H7 (cell line): ENCODE measurements at places on chromosomes 16 and 17. TPM values are rescaled to one million over a fixed set of nuclear protein-coding genes. Genes with fewer than 3 reads are reported as not detected.

DNA sequence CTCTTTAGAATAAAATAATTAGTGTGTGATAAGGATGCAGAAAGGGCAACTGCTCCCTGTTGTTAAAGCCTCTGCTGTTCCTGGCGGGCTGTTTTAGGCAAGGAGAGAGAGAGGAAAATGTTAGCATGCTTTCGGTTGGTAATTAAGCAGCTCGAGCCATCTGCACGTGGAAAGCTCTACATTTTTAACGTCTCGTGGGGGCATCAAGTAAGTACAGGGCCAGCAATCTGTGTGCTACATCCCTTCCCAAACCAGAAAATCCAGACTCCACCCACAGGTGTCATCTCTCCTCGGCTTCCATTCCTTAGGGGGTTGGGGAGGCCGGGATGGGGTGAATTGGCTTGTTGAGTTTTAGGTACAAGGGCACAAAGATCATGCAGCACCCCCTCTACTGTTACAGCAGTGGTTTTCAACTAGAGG is 62.4 kb upstream of the MARCHF10 start:
- DNase-seq: peak; percentile 28

GRCh38 chr16:30521873-30522641 is 4.3 kb downstream of the ZNF768 start:
- DNase-seq: no peak

DNA sequence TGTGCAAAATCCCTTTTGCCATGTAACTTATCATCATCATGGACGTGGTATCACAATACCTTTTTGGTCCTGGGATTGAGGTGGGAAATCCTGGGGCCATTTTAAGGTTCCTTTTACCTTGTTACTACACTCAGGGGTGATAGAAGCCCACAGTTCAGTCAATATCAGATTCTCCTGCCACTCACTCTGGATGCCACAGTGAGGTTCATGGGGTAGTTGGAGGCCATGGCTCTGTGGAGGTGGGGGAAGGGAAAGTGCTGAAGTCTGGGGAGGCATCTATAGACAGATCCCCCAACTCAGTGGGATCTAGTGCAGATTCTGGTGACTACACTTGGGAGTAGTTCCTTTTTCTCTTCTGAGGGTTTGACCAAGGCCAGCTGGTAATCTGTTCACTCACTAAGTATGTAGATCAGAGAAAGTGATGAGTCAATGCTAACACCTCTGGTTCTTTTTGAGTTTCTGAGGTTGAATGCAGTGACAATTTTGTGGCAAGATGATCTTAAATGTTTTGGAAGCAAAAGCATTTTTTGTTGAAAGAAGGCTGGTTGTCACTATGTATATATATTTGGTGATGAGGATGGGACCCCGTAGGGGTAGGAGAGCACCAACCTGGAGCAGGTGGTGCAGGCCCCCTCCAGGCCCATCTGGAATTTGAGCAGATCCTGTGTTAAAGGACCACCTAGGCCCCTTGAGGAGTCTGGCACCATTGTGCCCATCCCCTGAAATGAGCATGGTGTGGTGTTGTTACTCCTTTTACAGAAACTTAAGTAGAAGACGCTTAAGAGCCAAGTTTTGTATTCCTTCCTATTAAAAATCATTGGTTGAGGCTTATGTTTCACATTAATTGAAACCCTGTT is 18.8 kb upstream of the IRF8 start:
- DNase-seq: no peak

DNA sequence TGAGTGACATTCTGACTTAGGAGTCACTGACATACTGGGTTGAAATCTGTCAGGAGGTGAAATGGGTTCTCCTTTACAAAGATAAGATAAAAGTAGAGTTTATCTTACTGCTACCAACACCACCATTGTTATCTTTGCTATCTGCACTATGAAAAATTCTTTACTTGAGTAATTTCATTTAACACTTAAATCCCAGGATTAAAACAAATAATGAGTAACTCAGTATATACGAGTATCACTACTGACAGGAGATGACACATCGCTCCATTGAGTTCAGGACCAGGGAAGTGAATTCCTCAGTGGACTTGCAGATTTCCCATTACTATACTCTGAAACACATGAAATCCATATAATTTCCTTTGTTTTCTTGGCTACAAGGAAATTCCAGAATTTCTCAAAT is 242.1 kb upstream of the NLRP1 start:
- no peak for DNase-seq

GRCh38 chr16:58027161-58027915 is 1.8 kb downstream of the MMP15 start:
- peak; percentile 97 for DNase-seq

DNA sequence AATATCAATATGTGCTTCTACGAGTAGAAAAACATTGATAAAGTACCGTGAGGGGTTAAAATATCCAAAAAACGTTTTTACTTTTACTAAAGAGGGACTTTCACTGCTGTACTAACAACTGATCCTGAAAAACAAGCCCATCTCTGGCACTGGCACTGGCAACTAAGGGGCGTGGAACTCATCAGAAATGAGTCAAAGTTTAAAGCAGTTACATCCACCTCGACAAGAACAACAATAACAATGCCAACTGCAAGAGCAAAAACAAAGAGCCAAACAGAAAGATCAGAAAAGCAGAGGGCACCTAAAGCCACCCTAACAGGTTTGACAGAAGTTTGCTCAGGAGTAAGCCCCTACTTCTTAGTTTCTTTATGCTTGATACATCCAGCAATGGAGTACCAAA is 13.1 kb downstream of the MBTPS1 start:
- no peak for DNase-seq

DNA sequence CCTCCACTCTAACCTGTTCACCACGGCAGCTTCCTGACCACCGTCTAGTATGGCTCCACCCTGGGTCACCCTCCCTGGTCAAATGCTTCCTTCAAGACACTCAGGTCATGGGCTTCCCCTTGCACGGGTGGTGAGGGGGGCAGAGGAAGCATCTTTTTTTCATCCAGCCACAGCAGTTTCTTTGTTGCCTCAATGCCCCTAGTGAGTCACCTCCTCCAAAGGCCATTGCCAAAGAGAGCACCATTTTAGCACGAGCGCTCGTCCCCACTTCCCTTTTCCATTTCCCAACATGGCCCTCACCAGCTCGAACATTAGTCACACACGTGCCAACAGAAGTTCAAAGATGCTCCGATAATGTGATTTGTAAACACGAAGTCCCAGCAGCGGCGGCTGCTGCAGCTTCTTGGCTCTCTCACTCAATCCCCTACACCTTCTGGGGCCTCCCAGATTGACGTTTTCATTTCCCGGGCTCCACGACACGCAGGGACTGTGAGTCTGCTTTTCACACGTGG is 134.6 kb downstream of the GAS7 start:
- DNase-seq: peak; percentile 6

DNA sequence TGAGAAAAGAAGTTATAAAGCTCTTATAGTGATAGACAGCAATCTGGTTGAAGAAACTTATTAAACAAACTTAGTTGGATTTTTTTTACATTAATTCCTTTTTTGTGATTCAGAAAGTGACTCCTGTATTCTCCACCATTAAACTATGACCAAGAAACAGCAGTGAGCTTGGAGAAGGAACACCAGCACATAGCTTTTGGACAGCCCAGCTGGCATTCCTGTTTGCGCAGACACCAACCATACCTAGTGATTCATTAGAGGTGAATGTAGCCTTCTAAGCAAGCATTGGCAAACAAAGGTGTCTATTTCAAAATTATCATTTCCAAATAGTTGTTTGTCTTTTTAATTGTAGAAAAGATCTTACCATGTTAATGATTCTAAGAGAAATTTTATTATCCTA is 94.4 kb downstream of the STXBP4 start:
- DNase-seq: no peak

GRCh38 chr17:82116246-82116645 is 18.2 kb upstream of the FASN start:
- peak; percentile 60 for DNase-seq

GRCh38 chr17:956905-957304 is 22.7 kb downstream of the NXN start:
- DNase-seq: peak; percentile 61

DNA sequence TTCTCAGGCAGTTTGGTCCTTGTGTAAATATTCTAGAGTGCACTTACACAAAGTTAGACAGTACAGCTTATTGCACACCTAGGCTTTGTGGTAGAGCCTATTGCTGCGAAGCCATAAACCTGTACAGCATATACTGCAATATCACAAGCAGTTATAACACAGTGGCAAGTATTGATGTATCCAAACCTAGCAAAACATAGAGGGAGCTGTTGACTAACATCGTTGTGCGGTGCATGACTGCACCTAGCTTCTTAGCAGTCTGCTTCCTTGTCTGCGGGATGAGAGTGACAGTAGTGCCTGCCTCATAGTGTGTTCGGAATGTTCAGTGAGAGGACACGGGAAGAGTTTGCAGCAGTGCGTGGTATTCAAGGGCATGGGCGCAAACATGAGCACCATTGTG is 78.9 kb downstream of the MPRIP start:
- DNase-seq: no peak

DNA sequence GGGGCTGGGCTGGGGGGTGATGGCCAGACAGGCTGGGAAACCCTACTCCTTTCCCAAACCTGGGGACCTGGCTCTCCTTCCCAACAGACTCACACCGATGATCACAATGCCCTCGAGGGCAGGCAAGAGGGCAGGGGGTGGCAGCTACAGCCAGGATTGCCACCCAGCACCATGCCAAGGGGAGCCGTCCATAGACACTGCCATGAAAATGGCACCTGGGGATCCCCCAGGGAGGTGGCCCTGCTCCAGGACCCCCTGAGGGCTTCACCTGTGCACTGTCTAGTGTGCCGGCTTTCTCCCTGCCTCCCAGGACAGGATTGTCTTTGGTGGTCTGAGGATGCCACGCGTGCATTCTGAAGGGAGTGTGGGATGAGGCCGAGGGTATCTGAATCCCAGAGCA is 24.6 kb downstream of the RPH3AL start:
- DNase-seq: no peak

GRCh38 chr16:2471653-2472487 is 773 bp downstream of the NTN3 start:
- DNase-seq: no peak

GRCh38 chr17:79064026-79064425 is 10.6 kb upstream of the ENGASE start:
- no peak for DNase-seq

DNA sequence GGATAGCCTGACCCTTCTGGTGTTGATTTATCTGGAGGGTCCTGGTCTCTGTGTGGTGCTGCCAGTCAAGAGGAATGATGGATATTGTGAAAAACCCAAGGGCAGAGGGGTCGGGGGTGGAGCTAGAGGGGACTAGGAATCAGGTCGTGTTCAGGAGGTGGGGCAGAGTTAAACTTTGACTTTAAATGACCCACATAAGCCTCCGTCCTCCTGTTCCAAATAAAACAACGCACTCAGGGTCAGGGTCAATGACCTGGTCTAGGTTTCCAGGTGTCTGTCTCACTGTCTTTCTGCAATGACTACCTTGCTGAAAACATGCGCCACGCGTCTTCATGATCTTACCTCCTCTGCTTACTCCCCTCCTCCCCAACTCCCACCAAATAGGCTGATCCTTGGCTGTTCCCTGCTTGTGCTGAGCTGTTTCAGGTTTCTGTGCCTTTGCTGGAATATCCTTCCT is 14.7 kb downstream of the AOC3 start:
- DNase-seq: no peak

DNA sequence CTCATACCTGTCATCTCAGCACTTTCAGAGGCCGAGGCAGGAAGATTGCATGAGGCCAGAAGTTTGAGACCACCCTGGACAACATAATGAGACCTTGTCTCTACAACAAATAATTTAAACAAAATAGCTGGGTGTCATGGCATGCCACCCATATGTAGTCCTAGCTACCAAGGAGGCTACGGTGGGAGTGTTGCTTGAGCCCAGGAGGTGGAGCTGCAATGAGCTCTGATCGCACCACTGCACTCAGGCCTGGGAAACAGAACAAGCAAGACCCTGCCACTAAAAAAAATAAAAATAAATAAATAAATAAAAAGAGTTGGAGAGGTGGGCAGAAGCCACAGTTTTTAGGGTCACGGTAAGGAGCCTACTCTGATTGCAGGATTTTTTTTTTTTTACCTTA is 136.0 kb downstream of the TANC2 start:
- DNase-seq: no peak

DNA sequence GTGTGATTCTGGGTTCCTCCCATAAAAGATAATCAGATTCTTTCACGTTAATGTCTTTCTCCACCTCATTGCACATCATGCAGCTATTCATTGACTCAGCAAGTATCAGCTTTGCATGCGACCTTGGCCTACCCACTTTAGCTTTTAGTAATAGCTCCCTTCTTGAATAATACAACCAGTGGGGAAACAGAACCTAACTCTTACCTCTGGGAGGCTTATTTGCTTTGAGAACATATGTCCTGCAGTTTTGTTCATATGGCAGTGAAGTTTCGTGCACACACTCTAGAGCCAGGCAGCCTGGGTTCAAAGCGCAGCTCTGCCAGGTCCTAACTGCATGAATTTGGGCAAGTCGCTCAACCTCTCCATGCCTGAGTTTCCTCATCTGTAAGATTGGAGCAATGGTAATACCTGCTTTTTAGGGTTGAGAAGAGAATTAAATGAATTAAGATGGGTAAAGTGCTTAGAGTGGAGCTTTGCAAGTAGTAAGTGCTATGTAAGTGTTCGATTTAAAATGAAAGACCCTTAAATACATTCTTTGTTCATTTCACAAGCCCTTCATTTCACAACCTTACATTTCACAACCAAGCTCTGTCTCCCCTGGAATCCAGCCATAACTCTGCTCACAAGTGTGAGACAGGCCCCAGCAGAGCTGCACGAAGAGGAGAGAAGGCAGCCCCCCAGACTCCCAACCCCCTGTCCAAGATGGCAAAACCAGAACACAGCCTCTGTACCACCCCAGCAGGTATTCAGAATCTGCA is 29.3 kb downstream of the MAPT start:
- DNase-seq: no peak

- no peak for DNase-seq
These were observed 286.5 kb upstream of the ERCC4 start for GRCh38 chr16:13633391-13633861.

GRCh38 chr16:53064081-53064578 is 9.3 kb downstream of the CHD9 start:
- no peak for DNase-seq

- peak; percentile 71 for DNase-seq
These were observed 16.0 kb downstream of the CAPN15 start for GRCh38 chr16:543301-544164.

GRCh38 chr17:77564278-77564920 is 394.1 kb upstream of the TNRC6C start:
- DNase-seq: no peak

Gene HLF
- 0.22 and 0.55 TPM in 2 replicates for total RNA-seq

Gene MYCBPAP
- total RNA-seq: 0.62 and 3.2 TPM in 2 replicates

Gene ANKRD13B
- total RNA-seq: 11.1 and 11.9 TPM in 2 replicates

Gene CCDC92B
- 2.5 and 3.7 TPM in 2 replicates for total RNA-seq

Gene SNTB2
- total RNA-seq: 7.9 and 13.1 TPM in 2 replicates

Gene DHRS7C
- not detected in 2 replicates for total RNA-seq

Gene ATP2A1
- total RNA-seq: 0.10 and 1.0 TPM in 2 replicates
